ENCODE measurements at places on chromosomes 2 and 18.

DNA sequence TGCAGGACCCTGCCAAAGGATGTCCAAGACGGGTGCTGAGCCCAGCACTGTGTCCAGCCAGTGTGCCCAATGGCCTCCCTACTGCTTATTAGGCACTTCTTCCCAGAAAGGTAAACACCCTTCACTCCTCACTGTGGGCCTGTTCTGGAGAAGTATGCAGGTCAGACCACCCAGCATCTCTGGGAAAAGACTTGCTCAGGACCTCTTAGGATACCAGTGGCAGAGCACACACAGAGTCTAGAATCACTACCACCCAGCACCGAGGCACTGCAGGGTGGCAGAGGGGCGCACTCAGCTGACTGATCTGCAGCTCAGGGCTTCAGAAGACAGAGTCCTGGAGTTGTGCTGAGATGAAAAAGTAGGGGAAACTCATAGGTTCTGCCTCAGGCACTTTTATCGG, 25.8 kb downstream of the XDH start:
- DNase-seq = no peak

- DNase-seq = no peak
These were observed 109.1 kb upstream of the CRIM1 start for GRCh38 chr2:36246320-36246990.

DNA sequence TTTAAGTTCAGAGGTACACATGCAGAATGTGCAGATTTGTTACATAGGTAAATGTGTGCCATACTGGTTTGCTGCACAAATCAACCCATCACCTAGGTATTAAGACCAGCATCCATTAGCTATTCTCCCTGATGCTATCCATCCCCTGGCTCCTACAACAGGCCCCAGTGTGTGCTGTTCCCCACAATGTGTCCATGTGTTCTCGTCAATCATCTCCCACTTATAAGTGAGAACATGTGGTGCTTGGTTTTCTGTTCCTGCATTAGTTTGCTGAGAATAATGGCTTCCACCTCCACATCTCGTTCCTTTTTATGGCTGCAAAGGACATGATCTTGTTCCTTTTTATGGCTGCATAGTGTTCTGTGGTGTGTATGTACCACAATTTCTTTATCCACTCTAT, 75.8 kb downstream of the SUCLG1 start:
- DNase-seq = no peak

DNA sequence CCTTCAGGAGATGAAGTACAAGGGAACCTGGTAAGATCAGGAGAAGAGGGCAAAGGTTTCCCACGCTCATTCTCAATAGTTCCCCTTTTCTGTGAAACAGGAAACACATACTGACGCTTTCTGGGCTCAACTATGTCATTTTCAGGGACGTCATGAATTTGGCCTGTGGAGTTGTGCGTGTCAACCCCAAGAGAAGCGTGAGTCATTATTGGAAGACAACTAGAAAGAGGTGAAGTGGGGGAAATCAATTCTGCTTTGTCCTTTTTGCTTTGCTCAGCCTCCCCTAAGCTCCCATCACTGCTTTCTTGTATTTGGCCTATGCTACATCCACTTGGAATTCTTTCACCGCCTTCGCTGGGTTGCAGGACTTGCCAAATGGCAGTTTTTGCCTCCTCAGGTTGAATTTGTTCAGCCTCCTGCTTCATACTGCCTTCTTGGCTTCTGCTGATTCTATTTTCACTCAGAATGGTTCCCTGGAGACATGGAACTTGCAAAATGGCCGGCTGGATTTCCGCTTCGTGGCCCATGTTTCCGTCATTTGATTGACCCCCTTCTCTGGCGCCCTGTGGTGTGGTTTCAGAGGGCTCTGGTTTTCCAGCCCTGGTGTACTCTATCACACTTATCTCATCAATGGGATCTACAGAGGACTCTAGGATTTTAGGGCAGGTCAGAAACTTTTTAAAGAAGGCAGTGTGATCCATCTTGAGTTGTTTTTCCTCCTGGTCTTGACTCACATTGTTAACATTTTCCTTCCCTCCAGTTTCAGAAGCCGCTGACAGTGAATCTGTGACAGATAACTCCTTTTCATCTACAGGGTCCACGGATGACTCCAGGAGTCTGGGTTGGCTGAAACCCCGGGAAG, 93.3 kb downstream of the ALPK2 start:
- DNase-seq = no peak

- no peak for DNase-seq
These were observed 31.4 kb downstream of the FN1 start for GRCh38 chr2:215404348-215405012.

DNA sequence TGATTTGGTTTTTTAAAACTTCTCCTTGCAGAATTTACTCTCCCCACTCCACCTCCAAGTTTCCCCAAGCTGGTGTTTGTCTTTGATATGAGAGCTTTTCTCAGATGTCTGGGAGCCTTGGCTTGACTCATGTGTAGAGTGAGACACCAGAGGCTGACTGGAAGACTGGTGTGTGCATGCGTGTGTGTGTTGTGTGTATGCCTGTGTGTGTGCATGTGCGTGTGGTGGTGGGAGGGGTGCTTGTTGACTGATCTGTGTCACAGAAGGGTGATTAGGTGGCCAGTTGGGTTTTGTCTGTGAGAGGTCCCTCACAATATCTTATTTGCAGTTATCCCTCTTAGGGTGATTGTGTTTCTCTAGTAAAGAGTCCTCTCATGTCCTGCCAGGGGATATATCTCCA, 50.5 kb upstream of the HPCAL1 start:
- no peak for DNase-seq

DNA sequence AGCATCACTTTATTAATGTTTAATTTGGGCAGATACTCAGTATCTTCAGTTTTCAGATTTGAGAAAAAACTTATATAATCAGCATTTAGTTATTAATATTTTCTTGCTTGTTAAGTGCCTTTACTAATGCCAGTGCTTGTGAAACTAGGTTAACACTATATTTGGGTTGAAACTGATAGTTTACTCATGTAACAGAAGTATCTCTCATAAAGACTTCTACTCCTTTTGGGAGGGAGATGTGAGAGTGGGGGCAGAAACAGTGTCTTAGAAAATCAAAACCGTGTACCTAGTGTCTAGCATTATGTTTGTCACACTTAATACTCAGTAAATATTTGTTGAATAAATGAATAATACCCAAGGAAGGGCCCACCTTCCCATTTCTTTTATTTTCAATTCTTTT, 129.5 kb downstream of the MSTN start:
- no peak for DNase-seq

GRCh38 chr18:42064109-42064508, 109.1 kb downstream of the PIK3C3 start:
- DNase-seq = no peak

- no peak for DNase-seq
These were observed 18.9 kb downstream of the ADRA2B start for GRCh38 chr2:96097441-96097840.

GRCh38 chr18:35289727-35290093, 319 bp downstream of the ZSCAN30 start:
- no peak for DNase-seq

DNA sequence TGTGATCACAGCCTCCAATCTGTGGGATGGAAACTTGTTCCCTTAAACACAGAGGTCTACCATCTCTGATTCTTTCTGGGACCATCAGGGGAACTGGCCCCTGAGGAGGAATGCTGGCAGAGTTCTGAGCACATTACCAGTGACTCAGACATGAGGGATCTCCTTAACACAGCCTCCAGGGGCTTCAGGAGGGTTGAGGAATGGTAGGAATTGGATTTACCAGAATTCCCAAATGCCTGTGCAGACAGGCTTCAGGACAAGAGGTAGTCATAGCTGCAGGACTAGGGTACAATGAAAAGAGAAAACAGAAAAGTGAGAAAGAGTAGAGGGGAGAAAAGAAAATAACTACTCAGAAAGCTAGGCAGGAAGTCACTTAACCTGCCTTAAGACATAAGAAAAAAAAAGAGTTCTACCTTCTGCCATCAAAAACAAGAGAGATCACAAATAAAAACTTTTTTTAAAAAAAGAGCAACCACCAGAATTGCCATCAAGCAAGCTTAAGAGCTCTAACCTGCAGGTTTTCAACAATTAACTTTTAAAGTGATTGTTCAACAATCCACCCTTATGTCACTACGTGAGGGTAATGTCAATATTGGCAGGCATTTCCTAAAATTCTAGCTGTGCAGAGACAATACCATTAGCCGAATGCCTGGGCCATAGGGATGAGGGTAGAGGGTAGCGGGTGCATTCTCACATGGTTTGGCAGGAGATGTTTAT, 524.4 kb downstream of the BCL11A start:
- no peak for DNase-seq

- no peak for DNase-seq
These were observed 28.2 kb downstream of the PELI1 start for GRCh38 chr2:64115808-64116598.

DNA sequence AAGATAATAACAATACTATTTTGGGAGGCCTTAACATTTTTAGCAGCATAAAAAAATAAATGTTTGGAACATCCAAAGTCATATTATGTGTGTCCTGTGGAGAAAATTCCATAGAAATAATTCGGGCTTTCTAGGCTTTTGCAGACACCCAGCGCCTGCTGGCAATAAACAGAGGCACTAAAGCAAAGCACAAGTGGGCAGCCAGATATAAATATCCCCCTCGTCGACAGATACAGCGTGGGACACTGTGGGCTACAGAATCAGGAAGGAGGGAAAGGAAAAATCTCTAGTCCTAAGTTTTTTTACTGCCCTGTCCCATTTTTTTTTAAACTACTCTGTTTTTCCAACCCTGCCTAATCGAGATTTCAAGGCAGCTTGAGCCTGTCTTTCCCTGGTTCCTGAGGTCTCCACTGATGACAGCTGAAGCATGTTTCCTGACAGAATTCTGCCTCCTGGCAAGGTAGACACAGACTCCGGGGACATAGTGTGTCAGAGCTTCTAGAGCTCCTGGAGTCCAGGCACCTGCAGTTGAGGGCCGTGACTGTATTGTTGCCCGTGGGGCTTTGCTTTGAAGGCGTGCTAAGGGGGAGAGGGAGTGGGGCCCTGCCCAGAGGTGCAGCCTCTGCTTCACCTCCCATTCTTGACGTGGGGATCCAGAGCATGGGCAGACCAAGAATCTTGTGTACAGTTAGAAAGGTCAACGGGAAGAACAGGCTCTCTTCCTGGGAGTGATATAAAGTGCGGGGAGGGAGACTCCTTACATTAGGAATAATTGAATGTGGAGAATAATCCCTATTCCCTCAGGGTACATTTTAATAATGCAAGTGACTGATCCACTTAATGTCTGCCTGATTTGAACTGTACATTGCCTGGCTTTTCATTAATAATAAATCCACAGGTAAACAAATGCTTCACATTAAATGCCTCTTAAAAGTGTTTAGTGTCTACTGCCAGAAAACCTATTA, 232.3 kb downstream of the DCC start:
- DNase-seq = no peak

- DNase-seq = no peak
These were observed 48.7 kb downstream of the PKP4 start for GRCh38 chr2:158505448-158505934.

DNA sequence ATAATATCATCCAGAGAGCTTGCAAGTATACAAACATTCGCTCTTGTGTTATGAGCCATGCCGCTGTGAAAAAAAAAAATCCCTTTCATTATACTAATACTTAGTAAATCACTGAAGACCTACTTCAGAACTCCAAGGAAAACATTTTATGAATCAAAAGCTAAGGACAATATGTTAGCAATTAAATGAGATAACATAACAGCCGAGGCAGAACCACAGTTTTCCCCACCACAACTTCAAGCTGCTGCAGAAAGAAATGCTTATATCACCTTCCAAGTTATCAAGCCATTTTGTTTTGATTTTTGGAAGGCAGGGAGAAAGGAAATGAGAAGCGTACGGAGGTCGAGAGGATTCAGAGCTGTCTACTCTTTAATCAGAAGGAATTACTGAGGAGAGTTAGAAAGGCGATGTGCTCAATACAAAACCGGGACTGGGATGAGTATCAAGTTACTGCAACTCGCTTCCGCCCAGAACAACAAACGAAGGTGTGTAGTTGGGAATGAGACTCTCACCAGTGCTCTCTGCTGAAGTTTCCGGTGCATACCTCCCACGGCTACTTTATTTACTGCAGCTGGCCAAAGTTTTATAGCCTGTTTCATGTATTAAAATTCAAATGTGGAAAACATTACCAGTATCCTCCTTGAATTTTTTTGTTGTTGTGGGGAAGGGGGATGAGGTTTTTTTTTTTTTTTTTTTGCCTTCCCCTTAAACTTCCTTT, 292.2 kb upstream of the CCDC68 start:
- DNase-seq = no peak

DNA sequence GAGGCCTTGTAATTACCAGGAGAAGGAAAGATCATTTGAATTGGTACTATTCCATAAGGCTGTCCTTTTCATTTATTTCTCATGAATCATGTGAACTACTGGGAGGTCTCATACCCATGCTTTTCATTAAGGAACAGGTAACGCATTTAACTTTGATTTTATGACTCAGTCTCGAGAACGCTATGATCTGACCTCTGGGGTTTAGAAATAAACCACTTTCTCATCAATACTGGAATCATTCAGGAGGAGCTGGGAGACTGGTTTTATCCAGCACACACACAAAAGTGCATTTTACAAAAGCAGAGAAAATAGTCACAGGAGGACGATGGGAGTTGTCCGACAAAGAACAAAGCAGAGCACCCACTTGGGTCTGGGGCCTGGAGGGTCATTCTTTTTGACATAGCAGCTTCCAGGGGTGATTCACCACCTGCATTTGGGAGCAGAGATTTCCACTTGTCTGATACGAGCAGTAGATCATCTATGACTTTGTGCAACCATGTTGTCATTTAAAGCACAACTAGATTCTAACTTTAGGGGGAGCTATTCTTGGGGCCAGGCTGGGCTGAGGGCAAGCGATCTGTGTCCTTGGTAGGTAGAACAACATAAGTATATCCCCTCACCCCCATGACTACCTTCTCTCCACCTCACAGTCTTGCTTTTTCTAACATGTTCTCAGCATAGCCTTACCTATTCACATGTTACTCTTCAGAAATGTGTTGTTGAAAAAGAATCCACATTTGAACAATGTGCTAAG, 95.9 kb upstream of the SCG2 start:
- no peak for DNase-seq

- DNase-seq = no peak
These were observed 38.0 kb upstream of the COL5A2 start for GRCh38 chr2:189217541-189217940.

- DNase-seq = no peak
These were observed 4.5 kb downstream of the NRXN1 start for GRCh38 chr2:51027442-51027841.

DNA sequence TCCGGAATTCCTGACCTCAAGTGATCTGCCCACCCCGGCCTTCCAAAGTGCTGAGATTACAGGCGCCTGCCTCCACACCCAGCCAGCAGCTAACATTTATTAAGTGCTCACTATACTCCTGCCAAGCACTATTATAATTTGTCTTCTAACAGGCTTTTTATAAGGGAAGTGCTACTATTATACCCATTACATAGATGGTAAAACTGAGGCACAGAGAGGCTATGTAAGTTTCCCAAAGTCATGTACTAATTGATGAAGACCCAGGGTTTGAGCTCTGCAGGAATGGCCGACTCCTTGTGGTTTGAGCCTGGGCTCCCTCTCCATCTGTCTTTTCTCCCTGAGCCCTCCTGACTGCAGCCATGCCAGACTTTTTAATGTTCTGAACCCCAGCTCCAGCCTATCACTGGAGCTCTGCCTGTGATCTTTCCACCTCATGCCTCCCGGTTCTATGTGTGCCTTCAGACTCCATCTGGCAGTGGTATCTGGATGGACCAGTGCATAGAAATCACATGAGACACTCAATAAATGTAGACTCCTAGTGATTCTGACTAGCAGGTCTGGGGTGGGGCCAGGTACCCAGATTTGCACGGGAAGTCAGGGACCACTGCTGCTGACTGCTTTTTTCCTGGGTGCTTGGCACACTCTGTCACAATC, 197.1 kb downstream of the NEDD4L start:
- DNase-seq = no peak

All from substantia nigra (tissue), 51 donors.